Neural crest cell (in vitro differentiated cells): ENCODE measurements at places on chromosomes 5 and 9.
A peak's percentile ranks its signal among the peaks of the same experiment; 100 is the strongest.

DNA sequence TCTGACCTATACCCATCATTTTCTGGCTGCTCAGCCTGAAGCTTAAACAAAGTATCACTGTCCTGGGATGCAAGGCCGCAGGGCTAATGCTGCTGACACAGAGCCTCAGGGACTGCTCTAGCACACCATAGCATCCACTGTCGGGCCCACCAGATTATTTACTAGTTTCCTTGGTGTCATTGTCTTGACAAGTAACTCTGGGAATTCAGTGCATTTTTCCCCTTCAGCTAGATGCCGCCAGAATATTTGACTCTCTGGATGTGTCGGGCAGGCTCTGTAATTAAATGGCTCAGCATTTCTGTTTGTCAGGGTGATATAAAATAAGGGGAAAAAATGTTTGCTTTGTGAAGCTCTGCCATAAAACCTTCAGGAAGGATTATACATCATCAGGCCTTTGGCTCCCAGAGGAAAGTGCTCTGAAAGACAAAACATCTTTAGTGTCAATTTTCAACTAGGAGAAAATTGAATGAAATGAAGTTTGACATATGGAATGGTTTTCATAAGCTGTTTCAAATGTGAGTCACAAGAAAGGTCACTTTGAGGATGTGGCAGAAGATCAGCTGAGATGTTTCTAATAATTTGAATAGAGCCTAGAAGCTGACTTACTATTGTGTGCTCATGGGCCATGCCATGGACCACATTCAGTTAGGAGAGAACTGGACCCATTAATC is 350.1 kb downstream of the TMEM232 start:
- H3K36me3 ChIP-seq: no peaks in the 10 kb centered on the region
- no peaks in the 10 kb centered on the region for H3K27me3 ChIP-seq
- peak overlapping the region; percentile 68 for H3K27ac ChIP-seq

- H3K27me3 ChIP-seq: no peaks in the 10 kb centered on the region
- H3K4me1 ChIP-seq: peaks cover 18% of the 10 kb centered on the region
- peak; percentile 44 for DNase-seq
- H3K27ac ChIP-seq: no peak overlapping the region
- H3K4me3 ChIP-seq: no peak overlapping the region
Observed at GRCh38 chr5:151742870-151743294, 15.5 kb downstream of the ATOX1 start.

DNA sequence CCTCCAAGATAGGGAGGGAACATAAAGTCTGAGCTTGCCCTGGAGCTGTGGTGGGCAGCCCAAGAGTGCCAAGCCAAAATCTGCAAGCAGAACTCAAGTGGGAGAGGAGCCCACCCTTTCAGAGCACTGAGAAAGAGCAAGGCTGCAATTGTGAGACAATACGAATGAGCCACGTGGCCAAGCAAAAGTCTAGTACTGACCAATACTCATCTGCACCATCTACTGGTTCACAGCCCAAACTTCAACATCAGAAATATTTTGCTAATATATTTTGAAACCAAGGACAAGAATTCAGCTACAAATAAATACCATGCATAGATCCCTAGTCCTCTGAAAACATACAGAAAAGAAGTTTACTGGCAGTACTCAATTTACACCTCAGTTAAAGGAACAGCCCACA is 696.2 kb upstream of the COX7C start:
- no peaks in the 10 kb centered on the region for H3K4me1 ChIP-seq
- H3K4me3 ChIP-seq: no peak overlapping the region
- no peak overlapping the region for H3K27ac ChIP-seq
- H3K36me3 ChIP-seq: peaks cover 7% of the 10 kb centered on the region
- no peaks in the 10 kb centered on the region for H3K27me3 ChIP-seq

DNA sequence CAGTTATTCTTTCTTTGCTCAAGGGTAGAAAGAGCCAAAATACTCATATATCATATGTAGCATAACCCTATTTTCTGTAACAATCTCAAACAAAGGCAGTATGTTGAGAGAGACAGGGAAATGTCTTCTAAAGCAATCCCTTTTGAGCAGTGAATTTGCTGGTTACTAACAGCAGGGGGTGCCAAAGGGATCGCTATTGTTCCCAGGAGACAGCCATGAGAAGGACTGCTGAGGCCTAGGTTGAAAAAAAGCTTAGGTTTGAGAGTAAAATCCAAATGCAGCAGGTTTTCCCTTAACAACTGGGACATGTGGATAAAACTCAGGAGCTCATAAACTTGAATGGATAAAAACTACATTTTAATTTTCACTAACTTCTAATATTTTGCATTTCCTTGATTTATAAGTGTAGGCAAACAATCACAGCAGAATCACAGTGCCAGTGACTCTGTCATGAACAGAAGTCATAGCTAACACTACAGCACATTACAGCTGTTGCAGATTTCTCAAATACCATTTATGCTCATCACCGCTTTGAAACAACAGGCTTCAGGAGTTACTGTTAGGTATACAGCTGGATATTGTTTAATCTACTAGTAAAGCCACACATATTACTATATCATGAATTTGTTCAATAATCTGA is 148.4 kb downstream of the MAPKAP1 start:
- DNase-seq: peak; percentile 48
- H3K36me3 ChIP-seq: no peaks in the 10 kb centered on the region
- no peaks in the 10 kb centered on the region for H3K27me3 ChIP-seq
